ENCODE measurements at places on chromosomes 2 and 18. TPM values are rescaled to one million over a fixed set of nuclear protein-coding genes. Genes with fewer than 3 reads are reported as not detected.

EGR4 gene
- 0.30 TPM for total RNA-seq

BMP10 gene
- total RNA-seq = not detected

CD8B2 gene
- total RNA-seq = not detected

ILKAP gene
- 102 TPM for total RNA-seq

IL36RN gene
- not detected for total RNA-seq

IL1B gene
- total RNA-seq = 0.20 TPM

DNAH7 gene
- total RNA-seq = 0.05 TPM

FECH gene
- total RNA-seq = 12.6 TPM

EPAS1 gene
- 1.0 TPM for total RNA-seq

OSBPL1A gene
- total RNA-seq = 0.63 TPM

DOK6 gene
- not detected for total RNA-seq

- DNase-seq = no peak
Observed at GRCh38 chr18:40676668-40677067, 1278.4 kb upstream of the PIK3C3 start.

DNA sequence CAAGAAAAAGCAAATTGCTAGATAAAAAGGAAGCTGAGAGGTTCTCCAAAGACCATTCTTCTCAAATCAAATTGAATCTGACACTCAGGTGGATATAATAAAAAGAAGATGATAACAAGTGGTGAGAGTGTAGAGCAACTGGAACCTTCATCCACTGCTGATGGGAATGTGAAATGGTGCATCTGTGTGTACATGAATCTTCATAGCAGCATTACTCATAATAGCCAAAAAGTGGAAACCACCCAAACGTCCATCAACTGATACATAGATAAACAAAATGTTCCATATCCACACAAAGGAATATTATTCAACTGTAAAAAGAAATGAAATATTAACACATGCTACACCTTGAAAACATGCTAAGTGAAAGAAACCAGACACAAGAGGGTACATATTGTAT lies 357.2 kb upstream of the EPHA4 start:
- DNase-seq = no peak

DNA sequence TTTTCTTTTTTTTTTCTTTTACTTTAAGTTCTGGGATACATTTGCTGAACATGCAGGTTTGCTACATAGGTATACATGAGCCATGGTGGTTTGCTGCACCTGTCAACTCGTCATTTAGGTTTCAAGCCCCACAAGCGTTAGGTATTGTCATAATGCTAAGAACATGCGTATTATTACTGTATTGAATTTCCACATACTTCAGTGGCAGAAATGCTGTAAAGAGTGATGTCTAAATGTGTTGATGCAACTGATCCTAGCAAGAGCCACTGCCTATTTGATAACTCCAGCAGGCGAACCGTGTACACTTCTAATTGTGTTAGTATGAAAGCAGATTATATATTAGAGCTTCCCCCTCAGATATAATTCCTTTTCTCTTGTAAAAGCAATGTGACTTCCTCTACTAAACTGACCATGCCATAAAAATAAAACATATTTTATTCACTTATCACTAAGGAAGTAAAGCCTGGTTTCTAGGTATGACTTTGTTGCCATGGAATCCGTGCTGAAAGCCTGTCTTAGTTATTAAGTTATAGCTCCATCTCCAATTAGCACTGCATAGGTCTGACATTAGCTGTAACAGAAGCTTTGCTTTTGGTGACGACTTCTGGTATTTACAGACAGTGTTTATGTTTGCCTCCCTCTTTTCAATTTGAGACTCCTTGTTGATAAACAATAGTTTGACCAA lies 280.0 kb downstream of the GALR1 start:
- DNase-seq = no peak

DNA sequence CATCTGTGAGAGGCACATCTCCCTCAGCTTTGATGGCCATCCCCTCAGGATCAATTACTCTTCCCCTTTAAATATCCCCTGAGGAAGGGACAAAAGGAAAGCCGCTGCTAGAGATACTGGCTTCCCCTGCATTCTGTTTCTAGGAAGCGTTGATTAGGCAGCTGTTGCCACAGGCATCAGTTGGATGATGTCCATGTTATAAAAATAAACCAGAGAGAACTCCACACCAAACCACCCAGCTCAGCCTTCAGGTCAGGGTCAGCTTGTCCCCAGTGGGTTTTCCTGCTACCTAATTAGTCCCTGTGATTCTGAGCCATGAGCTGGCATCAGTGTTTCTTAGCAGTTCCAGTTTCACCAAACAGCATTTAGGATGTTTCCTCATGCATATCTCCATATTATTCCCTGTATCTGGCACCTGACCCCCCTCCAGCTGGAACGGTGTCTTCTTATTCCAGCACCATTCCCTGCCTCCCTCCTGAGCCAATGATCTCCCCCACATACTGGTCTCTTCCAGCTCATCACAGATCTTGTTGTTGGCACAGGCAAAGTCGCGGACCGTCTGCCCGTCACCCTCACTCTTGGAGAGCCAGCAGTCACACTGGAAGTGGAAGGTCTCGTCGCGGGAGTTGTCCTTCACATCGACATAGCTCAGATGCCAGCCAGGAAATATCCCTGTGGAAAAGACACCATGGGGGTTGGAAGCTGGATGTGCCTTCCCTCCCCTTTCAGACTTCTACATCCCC lies 168.4 kb downstream of the LOXHD1 start:
- DNase-seq = no peak

- DNase-seq = peak; percentile 91
Observed at GRCh38 chr2:230225486-230225885, at the start of gene SP140. Gene SP140 (plus strand): TSS chr2:230225736. CDS start chr2:230225845, 109 bp downstream.

DNA sequence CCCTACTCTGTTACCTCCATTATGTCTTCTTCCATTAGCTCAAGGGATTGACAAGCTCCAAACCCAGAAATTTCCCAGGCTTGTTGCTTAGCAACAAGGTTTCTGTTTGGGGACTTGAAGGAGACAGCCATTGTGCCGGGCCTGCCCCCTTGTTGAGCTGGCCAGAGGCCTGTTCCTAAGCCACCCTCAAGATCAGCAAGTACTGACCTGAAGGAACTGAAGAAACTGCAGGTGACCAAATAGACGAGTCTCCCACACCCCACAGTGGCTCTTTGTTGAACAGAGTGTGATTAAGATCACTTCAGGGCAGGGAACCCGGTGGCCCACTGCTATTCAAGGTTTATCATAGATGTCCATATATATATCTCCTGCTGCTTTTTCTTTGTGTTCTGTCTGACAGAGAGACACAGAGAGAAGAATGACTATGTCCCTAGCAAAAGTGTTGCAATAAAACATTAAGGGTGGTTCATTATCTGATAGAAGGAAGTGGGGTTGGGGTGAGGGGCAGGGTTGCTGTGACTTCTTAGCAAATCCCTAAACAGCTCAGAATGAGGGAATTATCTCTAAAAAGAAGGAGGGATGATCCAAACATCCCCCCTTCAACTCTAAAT lies 69.2 kb downstream of the RNF144A start:
- DNase-seq = no peak

GRCh38 chr2:75790814-75791467 lies 80.2 kb upstream of the GCFC2 start:
- DNase-seq = no peak

- DNase-seq = no peak
Observed at GRCh38 chr2:235690082-235690808, 196.4 kb downstream of the AGAP1 start.

- no peak for DNase-seq
Observed at GRCh38 chr2:16148632-16149348, 208.4 kb downstream of the MYCN start.

- no peak for DNase-seq
Observed at GRCh38 chr2:101644842-101645383, 52.6 kb upstream of the MAP4K4 start.

DNA sequence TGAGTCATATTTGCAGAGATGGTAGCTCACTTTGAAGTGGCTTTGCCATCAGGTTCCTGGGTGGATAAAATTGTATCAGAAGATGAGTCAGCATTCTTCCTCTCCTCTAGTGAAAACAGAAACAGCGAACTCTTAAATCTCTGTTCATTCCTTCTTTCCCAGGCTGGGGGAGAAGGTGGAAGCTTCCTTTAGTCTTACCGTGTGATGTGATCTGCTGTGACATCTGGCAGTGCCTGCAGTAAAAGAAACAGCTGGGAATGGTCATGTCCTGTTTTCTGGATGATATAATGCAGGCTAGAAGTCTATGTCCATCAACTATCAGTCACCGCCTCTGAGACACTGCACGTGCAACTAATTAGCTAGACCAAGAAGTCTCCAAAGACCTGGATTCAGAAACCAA lies 171.6 kb downstream of the VAPA start:
- DNase-seq = no peak

- DNase-seq = no peak
Observed at GRCh38 chr2:233076749-233077148, 16.6 kb downstream of the INPP5D start.

DNA sequence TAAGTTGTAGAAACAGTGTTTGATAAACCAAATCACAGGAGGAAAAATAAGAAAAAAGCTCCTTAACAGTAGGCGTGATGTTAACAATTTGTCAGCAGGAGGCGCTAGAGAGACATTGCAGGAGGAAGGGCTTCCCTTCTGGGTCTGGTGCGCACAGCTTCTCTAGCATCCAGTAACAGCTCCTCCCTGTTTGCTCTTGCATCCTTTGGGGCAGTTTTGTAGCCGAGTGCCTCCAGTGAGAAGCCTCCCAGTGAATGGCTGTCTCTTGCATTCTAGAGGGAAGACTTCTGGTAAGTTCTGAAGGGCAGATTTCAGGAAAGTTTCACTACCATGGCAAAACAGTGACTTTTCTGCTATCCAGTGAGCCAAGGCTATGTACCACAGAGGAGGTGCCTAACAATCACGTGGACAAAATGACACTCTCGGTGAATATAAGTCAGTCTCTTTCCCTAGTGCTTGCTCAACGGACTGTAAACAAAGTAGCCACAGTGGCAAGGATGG lies 9.5 kb upstream of the ZNF396 start:
- peak; percentile 83 for DNase-seq

DNA sequence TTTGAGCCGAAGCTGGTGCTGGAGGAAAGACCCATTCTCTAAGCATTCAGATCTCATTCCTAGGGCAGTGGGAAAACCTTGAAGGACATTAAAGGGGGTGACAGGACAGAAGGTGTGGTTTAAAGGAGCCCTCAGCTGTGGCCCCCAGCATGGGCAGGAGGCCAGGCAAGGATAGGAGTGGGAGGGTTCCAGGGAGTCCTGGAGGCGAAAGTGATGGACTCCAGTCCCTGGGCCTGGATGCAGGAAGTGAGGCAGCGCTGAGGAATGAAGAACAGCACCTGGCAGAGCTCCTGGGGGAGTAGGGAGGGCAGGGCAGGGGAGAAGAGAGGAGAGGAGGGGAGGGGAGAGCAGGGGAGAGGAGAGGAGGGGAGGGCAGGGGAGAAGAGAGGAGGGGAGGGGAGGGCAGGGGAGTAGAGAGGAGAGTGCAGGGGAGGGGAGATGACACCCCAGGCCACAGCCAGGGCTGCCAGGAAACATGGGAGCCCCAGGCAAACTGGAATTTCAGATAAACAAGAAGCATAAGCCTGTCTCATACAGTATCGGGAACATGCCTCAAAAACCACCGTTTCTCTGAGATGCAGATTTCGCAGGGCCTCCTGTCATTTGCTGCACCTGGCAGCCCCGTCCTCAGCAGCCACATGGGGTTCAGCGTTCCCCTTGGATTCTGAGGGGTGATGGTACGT lies 5.7 kb downstream of the RAMP1 start:
- DNase-seq = no peak

- DNase-seq = no peak
Observed at GRCh38 chr2:43160778-43161177, 65.6 kb downstream of the ZFP36L2 start.

DNA sequence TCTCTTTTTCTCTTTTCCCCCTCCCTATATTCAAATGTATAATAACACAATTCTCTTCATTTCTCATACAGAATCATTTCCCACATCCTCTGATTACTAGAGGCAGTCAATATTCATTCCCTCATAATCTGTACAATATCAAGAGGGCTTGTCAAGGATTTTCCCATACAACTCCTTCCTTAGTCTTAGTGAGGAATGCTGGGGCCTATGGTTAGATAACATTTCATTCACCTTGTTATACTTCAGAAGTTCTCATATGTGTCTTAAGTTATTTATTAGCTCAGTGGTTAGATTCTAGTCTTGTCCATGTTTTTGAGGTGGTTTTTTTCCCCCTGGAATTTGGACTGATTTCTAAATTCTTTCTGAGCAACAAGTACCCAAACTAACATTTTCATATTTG lies 289.5 kb downstream of the PDE11A start:
- DNase-seq = no peak

- no peak for DNase-seq
Observed at GRCh38 chr2:114201781-114202180, 240.7 kb upstream of the DPP10 start.

DNA sequence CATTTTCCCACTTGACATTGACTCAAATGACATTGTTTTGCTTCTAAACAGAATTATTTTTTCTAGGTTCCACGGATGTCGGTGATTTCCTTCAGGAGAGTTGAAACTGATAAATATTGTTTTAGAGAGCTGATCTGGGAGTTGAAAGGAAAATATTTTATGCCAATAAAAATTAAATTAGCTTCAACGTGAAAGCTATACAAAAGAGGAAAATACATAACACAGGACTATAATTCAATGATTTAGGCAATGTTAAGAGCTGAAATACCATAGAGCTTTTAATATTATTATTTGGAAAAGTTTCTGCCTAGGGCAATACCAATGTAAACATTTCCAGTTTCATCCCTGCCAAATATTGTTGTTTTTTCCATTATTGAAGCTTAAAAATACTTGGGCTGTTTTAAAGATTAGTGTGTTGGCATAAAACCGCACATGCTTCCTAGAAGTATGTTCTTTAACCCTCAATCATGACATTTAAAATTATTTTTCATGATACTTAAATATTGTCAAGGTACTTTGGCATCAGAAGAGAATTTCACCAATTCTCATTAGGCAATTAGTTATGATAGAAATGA lies 18.6 kb upstream of the PDE1A start:
- no peak for DNase-seq

DNA sequence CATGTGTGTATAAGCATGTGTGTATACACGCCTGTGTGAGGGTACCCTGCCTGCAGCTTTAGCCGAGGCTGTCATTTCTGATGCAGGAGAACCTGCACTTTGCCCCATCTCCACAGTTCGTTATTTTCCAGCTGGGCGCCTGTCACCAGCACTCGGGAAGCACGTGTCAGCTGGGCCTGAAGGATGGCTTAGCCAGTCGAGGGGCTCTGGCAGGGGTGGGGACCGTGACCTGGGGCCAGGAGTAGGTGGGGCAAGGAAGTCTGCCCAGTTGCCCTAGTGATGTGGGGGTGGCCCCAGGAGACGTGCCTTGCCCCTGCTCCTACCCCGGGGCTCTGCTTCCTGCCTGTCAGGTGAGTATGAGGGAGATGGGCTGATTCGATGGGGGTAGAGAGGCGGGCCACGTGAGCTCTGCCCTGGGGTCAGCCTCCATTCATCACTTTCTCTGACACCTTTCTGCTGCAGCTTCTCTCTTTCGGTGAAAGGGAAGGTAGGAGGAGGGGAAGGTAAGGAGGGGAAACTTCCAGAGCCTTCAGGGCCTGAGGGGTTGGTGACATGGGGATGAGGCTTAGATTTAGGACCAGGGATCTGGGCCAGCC lies 130.6 kb upstream of the SKOR2 start:
- DNase-seq = no peak

Data from B cell (primary cell).